ENCODE measurements at places on chromosomes 3 and 15.
A peak's percentile ranks its signal among the peaks of the same experiment; 100 is the strongest.

- DNase-seq = peak; percentile 76
These were observed 54.5 kb upstream of the ARL14 start for GRCh38 chr3:160622263-160623045.

- no peak for DNase-seq
These were observed 64.1 kb downstream of the CCR1 start for GRCh38 chr3:46143951-46144473.

DNA sequence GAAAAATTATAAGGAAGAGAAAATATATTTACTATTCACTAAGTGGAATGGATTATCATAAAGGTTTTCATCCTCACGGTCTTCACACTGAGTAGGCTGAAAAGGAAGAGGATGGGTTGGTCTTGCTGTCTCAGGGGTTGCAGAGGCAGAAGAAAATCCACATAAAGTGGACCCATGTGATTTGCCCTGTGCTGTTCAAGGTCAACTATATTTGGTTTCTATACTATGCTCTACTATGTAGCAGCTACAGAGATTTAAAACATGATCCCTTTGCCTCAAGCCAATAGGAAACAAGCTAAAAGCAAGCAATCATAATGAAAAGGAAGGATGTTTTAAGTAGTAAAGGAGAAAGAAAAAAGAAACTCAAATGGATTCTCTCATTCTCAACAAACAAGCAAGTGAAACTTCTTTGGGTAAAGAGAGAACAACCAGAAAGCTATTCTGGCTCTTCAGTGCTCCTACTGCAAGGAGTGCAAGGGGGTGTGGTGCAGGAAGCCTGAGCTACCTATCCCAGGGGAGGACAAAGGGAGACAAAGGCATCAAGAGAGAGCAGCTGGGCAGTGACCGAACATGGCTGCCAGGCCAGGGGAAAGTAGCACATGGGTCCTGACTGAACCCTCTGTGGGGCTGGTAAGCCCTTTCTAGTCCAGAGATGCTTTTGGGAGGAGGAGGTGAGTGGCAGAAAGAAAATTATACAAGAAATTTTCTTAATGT, 35.9 kb downstream of the SFMBT1 start:
- no peak for DNase-seq

GRCh38 chr15:41411031-41411430, 5.9 kb upstream of the RTF1 start:
- DNase-seq = no peak

Data from amniotic epithelial cell (primary cell).